ENCODE measurements at places on chromosomes 2 and 18. TPM values are rescaled to one million over a fixed set of nuclear protein-coding genes. Genes with fewer than 3 reads are reported as not detected.

TEX261 gene
- total RNA-seq: 58.2 TPM

DNA sequence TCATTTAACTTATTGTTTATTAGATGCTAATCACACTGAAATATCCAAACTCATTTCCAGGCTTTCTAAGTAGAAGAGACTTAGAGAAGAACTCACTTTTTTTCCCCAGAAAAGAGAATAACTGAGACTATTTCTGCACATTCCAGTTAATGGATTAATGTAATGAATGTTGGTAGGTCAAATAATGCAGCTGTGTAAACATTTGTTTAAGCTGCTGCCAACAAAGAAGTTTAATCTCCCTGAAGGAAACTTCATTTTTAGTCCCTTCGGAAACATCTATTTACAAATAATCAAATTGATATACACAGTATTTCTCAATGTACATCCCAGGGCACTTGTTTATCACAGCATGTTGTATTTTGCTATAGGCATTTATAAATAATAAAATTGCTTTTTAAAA, 126.9 kb downstream of the KCNS3 start:
- no peak for DNase-seq

ANKAR gene
- 4.0 TPM for total RNA-seq

IL36G gene
- total RNA-seq: not detected

- no peak for DNase-seq
Measured at GRCh38 chr2:9883897-9884296, 40.6 kb downstream of the TAF1B start.

DNA sequence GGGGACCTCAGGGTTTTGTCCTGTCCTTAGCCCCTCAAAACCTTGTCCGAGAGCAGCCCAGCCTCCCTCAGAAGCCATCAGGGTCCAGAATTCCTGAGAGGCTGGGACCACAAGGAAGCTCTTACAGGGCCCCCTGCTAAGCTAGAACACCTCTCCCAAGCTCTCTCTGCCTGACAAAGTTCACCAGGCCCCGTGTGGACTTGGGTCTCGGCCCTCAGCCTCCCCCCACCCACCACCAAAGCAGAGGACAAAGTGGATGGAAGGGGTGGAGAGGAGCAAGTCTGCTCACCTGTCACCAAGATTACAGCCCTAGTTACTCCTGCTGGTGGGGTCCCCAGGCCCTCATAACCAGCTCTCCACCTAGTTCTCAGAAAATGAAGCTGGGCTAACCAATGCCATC, 16.8 kb downstream of the RAB11FIP5 start:
- DNase-seq: no peak

ZDBF2 gene
- total RNA-seq: 12.4 TPM

GALNT13 gene
- total RNA-seq: 0.15 TPM

DNA sequence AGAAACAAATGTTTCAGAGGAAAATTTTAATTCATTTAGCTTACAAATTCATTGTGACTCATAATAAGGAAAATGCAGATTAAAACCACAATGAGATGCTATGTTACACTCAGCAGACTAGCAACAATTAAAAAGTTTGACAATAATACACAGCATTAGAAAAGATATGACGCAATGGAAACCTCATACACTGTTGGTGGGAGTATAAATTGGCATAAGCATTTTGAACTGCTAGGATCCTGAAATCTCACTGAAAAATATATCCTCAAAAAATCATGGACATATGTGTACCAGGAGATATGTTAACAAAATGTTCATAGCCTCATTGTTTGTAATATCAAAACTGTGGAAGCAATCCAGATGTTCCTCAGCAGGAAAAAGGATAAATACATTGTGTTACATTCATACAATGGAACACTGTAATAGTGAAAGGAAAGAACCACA, 13.7 kb downstream of the CALCRL start:
- DNase-seq: no peak

SLC23A3 gene
- total RNA-seq: 2.8 TPM
